GM13977 (cell line): ENCODE measurements at places on chromosomes 12 and 14.

DNA sequence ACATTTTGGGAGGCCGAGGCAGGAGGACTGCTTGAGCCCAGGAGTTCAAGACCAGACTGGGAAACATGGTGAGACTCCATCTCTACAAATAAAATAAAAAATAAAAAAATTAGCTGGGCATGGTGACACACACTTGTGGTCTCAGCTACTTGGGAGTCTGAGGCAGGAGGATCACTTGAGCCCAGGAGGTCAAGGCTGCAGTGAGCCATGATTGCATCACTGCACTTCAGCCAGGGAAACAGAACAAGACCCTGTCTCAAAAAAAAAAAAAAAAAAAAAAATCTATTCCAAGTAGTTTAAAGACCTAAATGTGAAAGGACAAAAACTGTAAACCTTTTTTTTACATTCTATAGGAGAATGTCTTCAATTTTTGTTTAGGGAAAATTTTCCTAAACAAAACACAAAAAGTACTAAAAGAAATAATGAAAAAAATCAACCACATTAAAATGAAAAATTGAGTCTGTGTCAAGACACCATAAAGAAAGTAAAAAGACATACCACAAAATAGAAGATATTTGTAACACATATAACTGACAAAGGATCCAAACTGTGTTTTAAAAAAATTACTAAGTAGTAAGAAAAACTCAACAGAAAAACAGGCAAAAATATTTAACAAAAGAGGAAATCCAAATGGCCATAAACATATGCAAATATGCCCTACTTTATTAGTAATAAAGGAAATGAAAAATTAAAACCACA, 17.0 kb downstream of the TMEM116 start:
- no peak for DNase-seq

DNA sequence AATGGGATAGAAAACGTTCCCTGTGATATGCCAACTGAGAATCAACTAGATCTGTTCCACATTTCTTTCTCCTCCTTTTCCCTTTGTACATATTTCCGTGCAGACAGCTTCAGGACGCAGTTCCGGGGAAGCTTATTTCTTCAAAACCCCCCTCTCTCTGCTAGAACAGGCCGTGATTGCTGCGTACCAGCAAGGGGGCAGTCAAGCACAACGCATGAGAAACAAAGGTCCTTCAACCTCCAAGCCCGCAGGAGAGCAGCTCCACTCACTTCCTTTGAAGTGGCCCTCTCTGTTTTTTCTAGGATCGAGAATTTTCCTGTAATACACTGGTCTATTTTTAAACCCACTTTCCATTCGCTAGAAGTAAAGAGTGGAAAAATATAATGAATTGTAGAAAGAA, 80.8 kb downstream of the ZNF664 start:
- DNase-seq = peak; percentile 32

DNA sequence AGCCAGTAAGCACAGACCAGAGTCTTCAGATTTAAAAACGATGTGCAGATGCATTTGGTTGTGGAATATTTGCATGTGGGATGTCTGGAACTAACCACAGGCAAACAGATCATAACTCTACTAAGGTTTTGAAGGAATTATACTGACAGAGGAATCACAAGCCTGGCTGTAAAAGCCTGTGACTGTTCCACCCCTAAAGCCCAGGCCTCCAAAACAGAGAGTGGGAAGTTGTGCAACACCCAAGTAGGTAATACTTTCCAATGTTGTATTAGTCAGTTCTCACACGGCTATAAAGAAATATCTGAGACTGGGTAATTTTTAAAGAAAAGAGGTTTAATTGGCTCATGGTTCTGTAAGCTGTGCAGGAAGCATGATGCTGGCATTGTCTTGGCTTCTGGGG, 68.1 kb upstream of the DCD start:
- no peak for DNase-seq

GRCh38 chr12:48281811-48282210, 68.9 kb downstream of the ZNF641 start:
- no peak for DNase-seq

DNA sequence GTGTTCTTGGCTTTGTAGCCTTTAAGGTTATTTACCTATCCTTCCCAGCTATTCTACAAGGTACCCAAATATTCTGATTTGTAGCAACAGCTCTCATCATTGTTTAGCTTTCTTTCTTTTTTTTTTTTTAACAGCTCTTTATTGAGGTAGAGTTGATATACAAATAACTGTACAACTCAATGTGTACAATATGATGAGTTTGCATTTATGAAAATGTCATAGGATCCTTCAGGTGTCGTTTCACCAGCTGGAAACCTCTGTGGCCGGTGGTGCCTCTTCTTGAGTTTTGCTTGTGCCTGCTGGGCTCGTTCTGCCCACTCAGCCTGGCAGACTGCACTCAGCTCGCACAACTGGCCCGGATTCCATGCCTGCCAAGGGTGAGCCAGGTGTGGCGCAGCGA, 26.9 kb upstream of the TBPL2 start:
- DNase-seq = no peak

- peak; percentile 47 for DNase-seq
Measured at GRCh38 chr14:101849125-101849524, 87.6 kb downstream of the PPP2R5C start.

DNA sequence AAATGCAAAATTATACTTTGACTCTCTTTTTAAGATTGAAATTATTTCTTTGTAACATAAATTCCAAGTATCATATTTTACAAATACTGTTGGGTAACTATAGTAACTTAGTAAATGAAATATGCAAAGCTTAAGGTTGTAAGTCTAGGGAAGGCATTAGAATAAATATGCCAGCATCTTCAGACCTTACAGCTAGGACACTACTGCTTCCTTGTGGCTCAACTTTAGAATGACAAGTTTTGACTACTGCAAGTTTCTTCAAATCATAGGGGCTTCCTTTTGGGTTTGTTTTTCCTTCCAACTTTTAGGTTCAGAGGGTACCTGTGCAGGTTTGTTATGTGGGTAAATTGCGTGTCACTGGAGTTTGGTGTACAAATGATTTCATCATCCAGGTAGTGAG, 17.7 kb upstream of the ANP32D start:
- no peak for DNase-seq

DNA sequence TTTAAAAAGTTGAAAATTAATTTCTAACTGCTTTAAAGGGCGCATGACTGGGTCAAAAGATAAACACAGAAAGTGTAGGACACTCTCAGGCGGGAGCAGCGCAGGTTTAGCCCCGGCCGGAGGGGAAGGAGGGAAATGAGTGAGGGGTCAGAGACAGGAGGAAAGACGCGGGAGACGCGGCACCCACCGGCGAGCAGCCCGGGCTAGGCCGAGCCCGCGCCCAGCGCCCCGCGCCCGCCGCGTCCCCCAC, 591 bp downstream of the GXYLT1 start:
- peak; percentile 18 for DNase-seq

DNA sequence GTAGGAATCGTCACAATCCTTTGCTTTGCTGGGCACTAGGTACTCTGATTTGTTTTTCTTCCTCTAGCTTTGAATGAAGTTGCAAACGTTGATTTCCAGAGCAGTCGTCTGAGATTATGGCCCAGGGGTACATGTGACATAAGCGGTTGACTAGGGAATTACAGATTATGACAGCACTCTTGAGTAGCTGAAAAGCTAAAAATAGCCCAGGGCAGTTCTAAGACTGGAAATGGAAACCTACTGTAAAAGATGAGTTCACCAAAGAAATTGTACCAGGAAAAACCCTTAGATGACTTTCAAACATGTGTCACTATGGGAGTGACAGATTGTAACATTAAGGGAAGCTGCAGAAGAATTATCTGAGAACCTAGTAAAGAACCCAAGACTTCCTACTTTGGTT, 108.5 kb downstream of the ANO6 start:
- no peak for DNase-seq

DNA sequence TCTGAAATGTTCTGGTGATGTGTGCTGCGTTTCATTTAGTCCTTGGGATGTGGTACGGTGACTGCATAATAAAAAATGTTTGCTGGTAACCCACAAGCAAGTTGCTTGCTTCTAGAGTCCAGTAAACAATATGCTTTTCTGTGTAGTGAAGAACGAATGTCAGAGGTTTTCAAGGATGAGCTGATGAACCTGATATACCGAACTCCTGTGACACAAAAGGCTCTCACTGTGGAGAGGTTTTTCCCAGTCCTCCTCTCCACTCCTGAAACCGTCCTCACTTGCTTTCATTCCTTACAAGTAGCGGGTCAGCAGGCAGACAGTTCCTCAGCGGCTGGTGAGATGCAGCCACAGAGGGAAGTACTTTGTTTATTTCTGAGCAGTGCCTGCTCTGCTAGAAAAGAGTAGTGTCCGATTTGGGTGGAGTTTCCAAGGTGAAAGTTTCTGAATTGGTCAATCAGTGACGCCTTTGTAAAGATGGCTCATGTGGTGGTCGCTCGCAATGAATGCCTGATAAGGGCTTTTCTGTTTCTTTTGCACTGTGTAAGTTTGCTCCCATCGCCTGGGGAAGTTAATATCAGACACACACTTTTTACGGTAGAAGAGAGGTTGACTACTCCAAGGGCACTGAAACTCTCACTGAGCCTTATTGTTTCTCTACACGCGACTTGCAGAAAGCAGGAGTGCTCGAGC, 3.0 kb downstream of the ETV6 start:
- peak; percentile 63 for DNase-seq

DNA sequence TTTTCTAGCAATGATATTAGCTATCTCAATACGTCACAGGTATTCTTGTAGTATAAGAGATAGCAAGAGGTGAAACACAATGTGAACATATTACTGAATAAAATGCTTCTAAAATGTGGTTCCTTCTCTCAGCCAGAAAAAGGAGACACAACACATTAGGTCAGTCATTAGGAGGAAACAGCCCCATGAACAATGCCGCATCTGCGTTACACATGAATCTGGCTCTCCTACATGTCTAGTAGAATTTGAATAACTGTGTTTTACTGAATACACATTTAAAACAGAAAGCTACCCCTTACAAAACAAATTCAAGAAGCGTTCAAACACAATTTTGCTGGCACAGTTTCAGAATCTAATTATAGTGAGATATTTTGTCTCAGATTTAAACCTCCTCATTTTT, 51.6 kb downstream of the EFCAB11 start:
- DNase-seq = no peak

DNA sequence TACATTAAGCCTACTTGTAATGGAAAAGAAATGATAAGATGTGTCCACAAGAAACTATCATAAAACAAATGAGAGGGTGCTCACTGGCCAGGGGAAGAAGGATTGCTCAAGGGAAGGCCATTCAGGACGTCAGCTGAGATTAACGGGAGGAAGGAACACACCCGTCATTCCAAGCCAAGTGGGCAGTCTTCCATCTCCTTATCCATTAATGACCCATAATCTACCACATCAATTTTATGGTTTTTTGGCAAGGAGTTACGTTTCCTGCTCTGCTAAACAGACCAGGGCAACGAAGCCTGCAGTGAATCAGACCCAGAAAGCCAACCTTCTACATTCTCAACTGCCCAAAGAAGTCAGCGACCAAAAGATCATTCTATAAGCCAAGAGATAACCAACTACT, 25.1 kb downstream of the PRKAB1 start:
- no peak for DNase-seq

DNA sequence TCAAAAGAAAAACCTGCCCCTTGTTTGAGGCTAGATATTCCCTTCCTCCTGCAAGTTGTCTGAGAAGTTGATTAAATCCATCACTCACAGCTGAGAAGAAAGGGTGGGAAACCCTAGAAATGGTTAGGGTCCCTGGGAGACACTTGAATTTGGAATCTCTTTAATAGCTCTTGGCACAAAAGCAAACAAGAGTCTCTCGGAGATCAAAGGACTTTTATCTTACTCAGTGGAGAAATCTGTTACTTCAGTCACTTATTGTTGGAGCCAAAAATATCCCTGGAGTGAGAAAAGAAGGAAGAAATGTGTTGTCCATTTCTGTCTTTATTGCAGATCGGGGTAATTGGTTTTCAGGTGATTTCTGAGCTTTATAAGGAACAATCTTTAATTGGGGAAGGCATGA, 47.0 kb downstream of the TMEM132C start:
- DNase-seq = no peak

DNA sequence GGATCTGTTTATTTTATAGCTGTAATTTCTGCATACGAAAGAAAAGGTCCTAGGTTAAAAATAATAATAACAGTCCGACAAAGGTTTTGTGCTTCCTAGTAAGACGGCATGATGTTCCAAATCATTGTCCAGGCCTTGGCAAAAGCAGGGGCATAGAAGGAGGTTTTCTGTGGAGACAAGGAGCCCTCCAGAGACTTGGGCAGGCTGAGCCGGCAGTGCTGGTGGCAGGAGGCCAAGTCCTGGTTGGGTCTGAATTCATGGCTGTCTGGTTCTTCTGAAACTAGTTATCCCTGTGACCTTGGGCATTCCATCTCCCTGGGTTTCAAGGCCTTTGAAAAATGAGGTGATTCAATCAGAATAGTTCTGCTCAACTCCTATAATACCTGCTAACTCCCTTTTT, 44.0 kb downstream of the KCNK13 start:
- DNase-seq = no peak

- DNase-seq = peak; percentile 67
Measured at GRCh38 chr14:21070610-21071224, 613 bp downstream of the ARHGEF40 start.

DNA sequence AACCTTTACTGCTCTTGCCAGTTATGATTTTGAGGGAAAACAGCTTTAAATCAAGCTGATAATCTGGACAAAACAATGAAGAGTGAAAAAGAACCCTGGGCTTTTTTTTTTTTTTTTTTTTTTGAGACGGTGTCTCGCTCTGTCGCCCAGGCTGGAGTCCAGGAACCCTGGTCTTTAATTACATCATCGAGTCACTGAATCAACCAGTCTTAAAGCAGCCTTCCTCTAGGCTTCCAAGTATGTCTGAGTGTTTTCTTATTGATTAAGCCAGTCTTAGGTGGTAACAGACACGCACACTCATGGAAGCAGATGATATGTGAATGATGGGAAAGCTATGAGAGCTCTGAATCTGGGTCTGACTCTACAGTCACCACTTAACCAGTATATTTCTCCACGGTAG, 5.9 kb upstream of the VCPKMT start:
- DNase-seq = no peak

- no peak for DNase-seq
Measured at GRCh38 chr14:24979725-24980239, 70.2 kb downstream of the STXBP6 start.

- DNase-seq = no peak
Measured at GRCh38 chr12:84507956-84508850, 404.4 kb downstream of the SLC6A15 start.

DNA sequence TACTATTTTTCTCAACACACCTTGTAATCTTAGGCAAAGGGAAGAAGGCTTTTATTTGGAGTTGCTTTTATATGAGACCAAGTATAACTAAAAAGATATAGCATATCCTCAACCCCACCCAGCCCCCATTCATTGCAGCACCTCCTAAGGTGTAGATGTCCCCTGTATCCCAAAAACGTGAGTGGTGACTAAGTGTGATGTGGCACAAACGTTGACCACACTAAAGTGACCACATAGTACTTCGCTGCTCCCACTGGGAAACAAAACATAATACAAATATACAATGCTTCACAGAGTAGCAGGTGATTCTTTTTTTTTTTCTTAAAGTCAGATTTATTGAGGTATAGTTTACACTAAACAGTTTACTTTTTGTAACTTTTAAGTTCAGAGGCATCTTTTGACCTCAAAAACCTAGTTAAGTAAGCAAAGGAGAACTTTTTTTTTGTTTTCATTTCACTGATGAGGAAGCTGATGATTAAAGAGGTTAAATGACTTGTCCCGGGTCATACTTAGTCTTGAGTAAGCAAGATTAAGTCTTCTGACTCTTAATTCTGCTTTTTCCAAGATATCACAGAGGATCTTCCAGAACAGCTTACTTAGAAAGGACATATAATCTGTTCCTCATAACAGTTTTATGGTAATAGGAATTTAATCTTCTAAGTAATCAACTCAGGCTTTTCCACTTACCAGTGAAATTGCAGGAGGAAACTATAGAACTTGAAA, 245.2 kb upstream of the PLEKHG7 start:
- DNase-seq = no peak
